ENCODE measurements at places on chromosomes 5 and 9. TPM values are rescaled to one million over a fixed set of nuclear protein-coding genes. Genes with fewer than 3 reads are reported as not detected.

DNA sequence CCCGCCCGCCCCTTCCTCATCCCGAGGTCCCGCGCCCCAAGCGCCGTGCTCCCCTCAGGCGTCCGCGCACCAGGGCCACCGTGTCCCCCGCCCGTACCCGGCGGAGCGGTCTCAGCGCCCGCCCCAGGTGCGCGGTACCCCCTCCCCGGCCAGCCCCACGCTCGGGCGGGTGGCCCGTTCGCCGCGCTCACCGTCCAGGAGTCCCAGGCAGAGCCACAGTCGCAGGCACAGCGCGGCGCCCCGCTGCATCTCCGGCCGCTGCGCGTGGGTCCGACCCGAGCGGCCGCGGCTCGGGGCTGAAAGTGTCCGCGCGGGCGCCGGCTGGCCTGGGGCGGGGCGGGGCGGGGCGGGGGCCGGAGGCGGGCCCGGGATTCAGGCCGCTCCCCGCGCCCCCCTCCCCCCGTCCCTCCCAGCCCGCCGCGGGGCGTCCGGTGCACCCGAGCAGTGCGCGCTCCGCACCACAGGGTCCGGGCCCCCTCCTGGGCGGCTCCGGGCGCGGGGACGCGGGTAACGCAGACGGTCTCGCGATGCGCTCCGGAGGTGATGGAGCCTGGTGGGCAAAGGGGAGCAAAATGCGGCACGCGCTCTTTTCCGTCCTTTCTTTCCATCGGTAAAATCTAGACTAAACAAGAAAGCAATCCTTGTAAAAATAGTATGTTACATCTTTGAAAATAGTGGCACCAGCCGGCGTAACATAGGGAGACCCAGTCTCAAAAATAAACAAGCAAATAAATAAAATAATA, at the start of gene FLT4:
Gene FLT4 (minus strand): TSS at position 304 of the 743 bp plus-strand sequence. CDS start 55 bp downstream, at position 249.
- H3K27ac ChIP-seq = no peak within 1 kb of the TSS
- peaks cover 9% of the 10 kb centered on the region for H3K4me1 ChIP-seq
- no peaks in the 10 kb centered on the region for H3K36me3 ChIP-seq
- peaks cover 52% of the 10 kb centered on the region for H3K27me3 ChIP-seq

Gene SPATA31A3
- not detected for total RNA-seq

DNA sequence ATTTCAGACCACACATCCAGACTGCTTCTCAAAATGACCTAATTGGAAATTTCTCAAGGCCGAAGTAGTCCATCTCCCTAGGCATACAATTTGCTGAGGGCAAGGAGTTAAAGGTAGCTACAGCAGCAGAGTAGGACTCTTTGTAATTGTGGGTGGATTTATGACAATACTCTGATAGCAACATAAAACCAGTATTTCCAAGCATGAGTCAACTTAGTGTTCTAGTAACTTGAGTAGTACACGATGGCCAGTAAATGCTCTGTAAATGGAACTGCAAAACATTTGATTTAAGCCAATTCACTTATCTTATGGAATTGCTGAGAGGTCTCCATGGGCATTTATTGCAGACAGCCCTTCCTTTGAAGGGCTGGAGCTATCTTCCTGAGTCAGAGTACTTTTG, 352.2 kb downstream of the PLK2 start:
- H3K4me1 ChIP-seq = peaks cover 6% of the 10 kb centered on the region
- no peak overlapping the region for H3K4me3 ChIP-seq
- H3K27me3 ChIP-seq = no peaks in the 10 kb centered on the region
- DNase-seq = no peak

Gene INPP5E
- total RNA-seq = 24.0 TPM

Gene ERGIC1
- total RNA-seq = 101 TPM

Gene TMOD1
- total RNA-seq = 1.0 TPM

Gene C5
- 0.71 TPM for total RNA-seq

- H3K27ac ChIP-seq = no peak overlapping the region
- peaks cover 7% of the 10 kb centered on the region for H3K4me1 ChIP-seq
- no peak for DNase-seq
- no peaks in the 10 kb centered on the region for H3K27me3 ChIP-seq
Measured at GRCh38 chr9:91790917-91791316, 159.1 kb downstream of the ROR2 start.

GRCh38 chr5:57422341-57422740, 60.3 kb downstream of the ACTBL2 start:
- H3K27me3 ChIP-seq = no peaks in the 10 kb centered on the region
- DNase-seq = no peak
- no peaks in the 10 kb centered on the region for H3K4me1 ChIP-seq
- no peak overlapping the region for H3K27ac ChIP-seq

- no peaks in the 10 kb centered on the region for H3K27me3 ChIP-seq
- H3K4me3 ChIP-seq = peak overlapping the region; percentile 90
- no peaks in the 10 kb centered on the region for H3K36me3 ChIP-seq
- peaks cover 51% of the 10 kb centered on the region for H3K4me1 ChIP-seq
Measured at GRCh38 chr5:76404223-76405211, 1.4 kb downstream of the IQGAP2 start.

GRCh38 chr5:5179079-5179478, 38.9 kb downstream of the ADAMTS16 start:
- peaks cover 18% of the 10 kb centered on the region for H3K36me3 ChIP-seq
- H3K27me3 ChIP-seq = no peaks in the 10 kb centered on the region
- H3K4me1 ChIP-seq = peaks cover 89% of the 10 kb centered on the region
- no peak for DNase-seq
- peak overlapping the region; percentile 100 for H3K27ac ChIP-seq

Gene S1PR3
- 7.1 TPM for total RNA-seq

DNA sequence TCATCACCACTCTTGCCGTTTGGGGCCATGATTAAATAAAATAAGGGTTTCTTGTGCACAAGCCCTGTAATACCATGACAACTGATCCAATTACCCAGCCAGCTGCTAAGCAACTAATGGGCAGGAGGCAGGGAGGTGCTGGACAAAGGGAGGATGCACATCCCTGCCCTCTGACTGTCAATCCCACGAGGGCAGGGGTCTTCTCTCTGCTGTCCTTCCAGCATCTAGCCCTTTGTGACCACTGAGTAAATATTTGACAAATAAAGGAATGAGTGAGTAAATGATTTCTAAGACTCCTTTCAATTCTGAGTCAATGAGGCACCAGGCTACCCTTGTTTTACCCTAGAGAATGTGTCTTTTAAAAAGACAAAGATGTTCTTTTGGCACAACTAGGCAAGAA, 247.1 kb downstream of the SYK start:
- peaks cover 8% of the 10 kb centered on the region for H3K4me1 ChIP-seq
- H3K4me3 ChIP-seq = no peak overlapping the region
- H3K27ac ChIP-seq = no peak overlapping the region

- H3K4me1 ChIP-seq = 0 out of 2 replicates have a peak, but pooled peaks cover 2% of the 10 kb centered on the region
- H3K27me3 ChIP-seq = no peaks in the 10 kb centered on the region
- no peak overlapping the region for H3K27ac ChIP-seq
- no peak overlapping the region for H3K4me3 ChIP-seq
- DNase-seq = no peak
Measured at GRCh38 chr5:35133186-35133585, 85.4 kb upstream of the AGXT2 start.

- H3K27ac ChIP-seq = no peak overlapping the region
- H3K36me3 ChIP-seq = peaks cover 4% of the 10 kb centered on the region
- DNase-seq = no peak
- H3K4me1 ChIP-seq = peaks cover 3% of the 10 kb centered on the region
- no peak overlapping the region for H3K4me3 ChIP-seq
Measured at GRCh38 chr5:119022017-119022745, 33.8 kb upstream of the DTWD2 start.

DNA sequence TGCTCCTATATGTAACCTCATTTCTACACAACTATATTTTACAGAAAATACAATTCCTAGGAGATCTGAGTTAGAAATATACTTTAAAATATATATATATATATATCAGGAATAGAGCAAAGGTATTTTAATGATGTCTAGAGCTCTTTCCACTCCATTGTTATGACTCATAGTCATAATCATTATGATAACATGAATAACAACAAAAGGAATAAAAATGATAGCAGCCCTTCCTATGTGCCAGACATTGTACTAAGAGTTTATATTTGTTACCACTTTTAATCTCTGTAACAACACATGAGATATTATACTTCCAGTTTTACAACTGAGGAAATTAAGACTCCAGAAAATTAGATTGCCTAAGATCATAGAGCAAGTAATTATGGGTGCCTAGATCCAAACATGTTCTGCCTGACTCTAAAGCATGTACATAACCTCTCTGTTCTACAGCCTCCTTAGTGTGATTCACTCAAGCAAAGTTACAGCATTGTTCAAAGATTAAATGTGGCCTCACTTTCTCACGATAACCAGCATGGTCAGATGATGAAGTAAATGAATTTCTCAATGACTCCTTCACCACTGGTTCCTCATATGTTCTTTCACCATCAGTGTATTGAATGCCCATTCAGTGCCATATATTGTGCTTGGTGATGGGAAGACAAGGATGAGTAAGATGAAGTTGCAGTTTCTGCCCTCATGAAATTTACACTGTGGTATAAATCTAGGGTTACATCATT, 452.1 kb downstream of the EFNA5 start:
- H3K36me3 ChIP-seq = no peaks in the 10 kb centered on the region
- no peak for DNase-seq
- no peaks in the 10 kb centered on the region for H3K27me3 ChIP-seq
- no peaks in the 10 kb centered on the region for H3K4me1 ChIP-seq
- no peak overlapping the region for H3K27ac ChIP-seq

Gene BTNL8
- 0.96 TPM for total RNA-seq

DNA sequence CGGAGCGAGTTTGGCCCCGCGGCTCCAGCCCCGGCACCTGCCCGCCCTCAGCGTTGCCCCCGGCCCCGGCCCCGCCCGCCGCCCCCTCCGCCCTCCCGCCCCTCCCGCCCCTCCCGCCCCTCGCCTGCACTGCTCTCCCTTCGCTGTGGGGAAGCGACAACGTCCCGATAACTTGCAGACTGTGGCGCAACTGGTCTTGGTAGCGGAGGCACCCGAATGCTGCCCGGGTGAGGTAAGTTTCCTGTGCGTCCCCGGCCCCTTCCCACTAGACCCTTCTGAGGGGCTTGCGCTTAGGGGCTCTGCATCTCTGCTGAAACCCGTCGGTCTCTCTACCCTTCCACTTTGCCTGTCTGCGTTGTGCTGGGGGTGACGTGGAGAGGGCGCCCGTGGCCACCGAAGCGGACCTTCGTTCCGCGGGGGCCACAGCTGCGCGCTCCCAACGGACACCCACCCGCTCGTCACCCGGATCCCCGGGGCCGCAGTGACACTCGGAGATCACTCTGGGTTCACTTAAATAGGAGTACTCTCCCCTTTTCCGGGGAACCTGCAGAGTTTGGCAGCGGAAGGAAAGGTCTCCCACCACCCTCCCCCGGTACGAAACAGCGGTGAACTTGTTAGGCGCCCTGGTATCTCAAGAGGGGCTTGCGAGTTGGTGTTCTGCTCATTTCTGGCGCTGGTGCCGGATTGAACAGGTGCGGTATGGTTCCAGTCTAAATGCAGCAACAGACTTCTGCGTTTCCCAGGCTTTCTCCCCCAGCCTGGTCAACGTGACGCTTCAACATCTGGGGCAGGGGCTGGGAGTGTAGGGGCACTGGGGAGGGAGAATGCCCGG, 707 bp downstream of the PIP5K1B start:
- peak; percentile 20 for DNase-seq
- H3K4me3 ChIP-seq = peak overlapping the region; percentile 86
- H3K27me3 ChIP-seq = peaks cover 43% of the 10 kb centered on the region
- H3K27ac ChIP-seq = no peak overlapping the region
- peaks cover 29% of the 10 kb centered on the region for H3K4me1 ChIP-seq

DNA sequence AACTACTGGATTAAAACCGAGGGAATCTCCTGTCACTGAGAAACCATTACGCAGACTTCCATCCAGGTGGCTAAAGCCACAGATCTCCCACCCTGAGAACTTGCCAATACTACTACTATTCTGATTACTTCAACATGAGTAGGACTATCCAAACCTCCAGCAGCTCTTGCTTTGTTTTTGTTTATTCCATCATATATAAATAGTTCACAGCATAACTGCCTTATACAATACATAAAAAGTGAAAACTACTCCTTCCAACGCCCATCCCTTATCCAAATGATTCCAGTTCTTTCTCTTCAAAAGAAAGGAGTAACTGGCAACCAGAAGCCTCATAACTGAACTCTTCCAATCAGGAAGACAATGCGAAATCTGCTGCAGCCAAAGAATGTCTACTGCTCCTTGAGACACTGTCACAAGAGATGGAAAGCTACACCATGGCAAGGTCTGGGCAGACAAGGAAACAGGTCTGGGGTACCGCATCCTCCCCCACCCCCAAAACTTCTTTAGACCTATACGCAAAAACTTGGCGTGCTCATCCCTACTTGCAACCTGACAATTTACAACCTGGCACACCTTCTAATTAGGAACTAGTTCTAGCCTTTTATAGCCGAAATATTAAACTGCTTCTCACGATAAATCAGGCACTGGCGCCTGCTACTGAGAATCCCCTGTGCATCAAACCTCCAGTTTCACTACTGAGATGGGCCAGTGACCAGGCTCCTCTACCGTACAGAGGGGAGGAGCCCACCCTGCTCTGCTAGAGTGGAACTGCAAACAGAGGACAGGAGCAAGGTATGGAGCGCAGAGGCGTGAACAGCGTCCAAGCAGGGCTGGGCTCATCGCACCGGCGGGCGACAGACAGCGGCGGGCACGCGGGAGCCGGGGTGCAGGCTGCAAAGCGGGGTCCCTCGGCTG, 986 bp downstream of the PLPP1 start:
- H3K4me3 ChIP-seq = peak overlapping the region; percentile 86
- H3K27ac ChIP-seq = peak overlapping the region; percentile 35
- no peak for DNase-seq

GRCh38 chr5:36181774-36182173, 29.9 kb downstream of the SKP2 start:
- H3K36me3 ChIP-seq = peaks cover 70% of the 10 kb centered on the region
- H3K4me3 ChIP-seq = no peak overlapping the region
- H3K27ac ChIP-seq = no peak overlapping the region

DNA sequence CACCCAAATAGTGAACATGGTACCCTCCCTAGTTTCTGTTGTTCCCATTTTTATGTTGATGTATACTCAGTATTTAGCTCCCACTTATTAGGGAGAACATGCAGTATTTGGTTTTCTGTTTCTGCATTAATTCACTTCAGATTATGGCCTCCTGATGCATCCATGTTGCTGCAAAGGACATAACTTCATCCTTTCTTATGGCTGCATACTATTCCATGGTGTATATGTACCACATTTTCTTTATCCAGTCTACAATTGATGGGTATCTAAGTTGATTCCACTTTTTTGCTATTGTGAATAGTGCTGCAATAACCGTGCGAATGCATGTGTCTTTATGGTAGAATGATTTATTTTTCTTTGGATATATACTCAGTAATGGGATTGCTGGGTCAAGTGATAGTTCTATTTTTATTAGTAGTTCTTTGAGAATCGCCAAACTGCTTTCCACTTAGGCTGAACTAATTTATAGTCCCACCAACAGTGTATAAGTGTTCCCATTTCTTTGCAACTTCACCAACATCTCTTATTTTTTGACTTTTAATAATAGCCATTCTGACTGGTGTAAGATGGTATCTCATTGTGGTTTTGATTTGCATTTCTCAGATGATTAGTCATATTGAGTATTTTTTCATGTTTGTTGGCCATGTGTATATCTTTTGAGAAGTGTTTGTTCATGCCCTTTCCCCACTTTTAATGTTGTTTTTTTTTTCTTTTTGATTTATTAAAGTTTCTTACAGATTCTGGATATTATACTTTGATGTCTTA, 79.6 kb downstream of the SMIM15 start:
- DNase-seq = no peak
- no peak overlapping the region for H3K27ac ChIP-seq
- no peaks in the 10 kb centered on the region for H3K4me1 ChIP-seq
- no peak overlapping the region for H3K4me3 ChIP-seq

Measured in WTC11 (cell line).